Kidney capillary endothelial cell (primary cell): ENCODE measurements at places on chromosomes 13 and 19.
A peak's percentile ranks its signal among the peaks of the same experiment; 100 is the strongest.

DNA sequence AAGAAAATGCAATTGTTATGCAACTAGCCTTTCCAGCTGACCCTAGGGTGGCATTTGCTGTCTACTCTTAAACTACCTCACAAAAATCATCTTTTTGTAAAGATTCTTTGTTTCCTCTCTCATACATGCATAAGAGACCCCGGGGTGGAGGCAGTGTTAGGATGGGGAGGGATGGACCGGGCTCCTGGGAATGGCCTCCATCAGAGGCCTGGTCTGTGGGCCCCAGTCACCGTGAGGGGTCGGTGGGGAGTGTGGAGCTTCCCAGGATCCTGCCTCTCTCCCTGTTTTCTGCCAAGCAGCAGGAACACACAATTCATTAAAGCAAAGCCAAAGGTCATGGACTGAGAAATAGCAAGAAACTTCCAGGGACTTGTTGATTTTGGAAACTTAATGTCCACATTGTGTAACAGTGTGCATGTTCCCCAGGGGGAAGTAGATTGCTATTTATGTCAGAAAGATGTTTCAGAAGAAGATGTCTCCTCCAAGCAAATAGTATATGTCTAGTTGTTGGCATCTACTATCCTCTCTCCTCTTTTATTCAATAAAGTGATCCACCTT is 241.4 kb downstream of the ENOX1 start:
- no peak for DNase-seq

DNA sequence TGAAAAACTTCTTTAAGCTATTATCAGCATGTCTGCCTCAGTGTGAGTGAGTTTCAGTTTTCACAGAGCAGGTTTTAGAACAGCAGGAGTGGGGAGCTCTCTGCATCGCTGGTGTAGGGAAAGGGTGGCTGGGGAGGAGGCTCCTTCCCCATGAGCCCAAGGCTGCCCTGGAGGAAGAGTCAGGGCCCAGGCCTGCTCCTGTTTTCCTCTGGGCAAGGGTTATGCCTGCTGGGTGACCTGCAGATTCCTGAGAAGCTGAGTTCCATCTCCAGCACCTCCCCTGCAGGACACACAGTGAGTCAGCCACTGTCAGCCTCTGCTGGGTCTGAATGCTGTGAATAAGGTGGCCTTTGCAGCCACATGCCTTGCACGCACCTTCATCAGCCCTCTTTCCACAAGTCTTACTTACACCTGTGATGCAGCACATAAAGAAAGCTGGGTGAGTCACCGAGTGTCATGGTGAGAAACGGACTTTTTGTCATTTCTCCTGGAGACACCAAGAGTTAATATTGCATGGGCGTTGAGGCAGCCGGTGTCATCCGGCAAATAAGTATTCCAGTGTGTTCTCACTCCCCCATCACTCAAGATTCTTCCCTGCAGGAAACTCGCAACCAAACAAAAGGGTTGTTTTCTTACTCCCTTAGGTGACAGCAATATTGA is 186.4 kb upstream of the KL start:
- DNase-seq = peak; percentile 33

- DNase-seq = no peak
Measured at GRCh38 chr13:100541897-100542825, 46.4 kb downstream of the GGACT start.

- no peak for DNase-seq
Measured at GRCh38 chr19:36972571-36972970, 56.4 kb downstream of the ZNF568 start.

DNA sequence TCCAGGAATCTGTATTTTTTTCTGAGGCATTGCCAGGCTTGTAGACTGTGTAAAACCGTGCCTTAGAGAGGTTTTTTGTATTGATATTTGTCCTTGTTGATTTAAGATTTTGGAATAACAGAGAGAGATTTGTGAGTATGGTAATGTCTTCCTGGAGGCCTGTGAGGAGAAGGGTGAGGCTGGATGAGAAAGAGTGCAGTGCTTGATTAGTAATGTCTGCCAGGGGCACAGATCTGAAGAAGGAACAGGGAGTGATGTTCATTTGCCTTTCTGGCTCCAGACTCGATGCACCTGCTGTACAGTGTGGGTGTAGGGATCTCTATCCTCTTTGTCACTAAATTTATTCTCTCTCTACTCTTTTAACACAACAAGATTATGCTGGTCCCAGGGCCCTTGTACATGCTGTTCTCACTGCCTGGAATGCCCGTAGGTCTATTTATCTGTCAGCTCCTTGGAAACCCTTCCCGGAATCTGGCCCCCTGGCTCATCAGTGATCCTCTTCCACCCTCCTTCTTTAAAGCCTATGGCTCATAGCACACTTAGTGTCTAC is 4.2 kb downstream of the FIZ1 start:
- no peak for DNase-seq

DNA sequence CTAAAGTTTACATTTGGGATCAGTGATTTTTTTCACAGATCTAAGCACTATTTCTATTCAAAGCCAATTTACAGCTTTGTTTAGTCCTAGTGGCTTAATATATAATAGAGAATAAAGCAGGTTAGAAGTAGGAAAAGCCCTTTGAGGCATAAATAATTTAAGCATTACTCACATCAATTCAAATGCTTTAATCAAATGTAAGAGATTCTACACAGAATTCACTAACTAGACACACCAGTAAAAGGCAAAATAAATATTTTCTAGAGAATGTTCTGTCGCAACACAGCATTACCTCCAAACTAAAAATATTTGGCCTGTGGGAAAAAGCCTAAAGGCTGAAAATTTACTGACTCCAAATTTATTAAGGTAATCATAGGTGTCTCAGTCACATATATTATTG is 31.3 kb downstream of the KCTD12 start:
- no peak for DNase-seq

- DNase-seq = peak; percentile 61
Measured at GRCh38 chr19:47707135-47707925, 5.9 kb upstream of the EHD2 start.

GRCh38 chr13:113971471-113972231 is 2.2 kb downstream of the C13orf46 start:
- DNase-seq = no peak

DNA sequence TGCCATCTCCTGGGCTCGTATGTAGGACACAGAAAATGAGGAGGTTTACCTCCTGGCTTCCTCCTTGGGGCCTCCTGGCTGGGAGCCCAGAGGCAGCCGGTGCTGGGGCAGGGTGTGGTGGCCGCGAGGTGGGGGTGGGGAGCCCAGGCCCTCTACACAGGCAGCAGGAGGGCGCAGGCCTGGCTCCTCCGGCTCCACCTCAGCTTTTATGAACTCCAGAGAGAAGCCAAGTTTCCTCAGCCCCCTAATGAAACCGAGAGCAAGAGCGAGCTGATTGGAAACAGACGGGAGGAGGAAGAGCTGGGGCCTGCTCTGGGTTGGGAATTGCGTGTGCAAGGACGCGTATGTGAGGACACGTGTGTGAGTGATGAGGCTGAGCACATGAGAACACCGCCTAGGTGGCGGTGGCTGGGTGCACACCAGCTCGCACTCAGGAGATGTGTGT is 23.1 kb downstream of the LYL1 start:
- no peak for DNase-seq

DNA sequence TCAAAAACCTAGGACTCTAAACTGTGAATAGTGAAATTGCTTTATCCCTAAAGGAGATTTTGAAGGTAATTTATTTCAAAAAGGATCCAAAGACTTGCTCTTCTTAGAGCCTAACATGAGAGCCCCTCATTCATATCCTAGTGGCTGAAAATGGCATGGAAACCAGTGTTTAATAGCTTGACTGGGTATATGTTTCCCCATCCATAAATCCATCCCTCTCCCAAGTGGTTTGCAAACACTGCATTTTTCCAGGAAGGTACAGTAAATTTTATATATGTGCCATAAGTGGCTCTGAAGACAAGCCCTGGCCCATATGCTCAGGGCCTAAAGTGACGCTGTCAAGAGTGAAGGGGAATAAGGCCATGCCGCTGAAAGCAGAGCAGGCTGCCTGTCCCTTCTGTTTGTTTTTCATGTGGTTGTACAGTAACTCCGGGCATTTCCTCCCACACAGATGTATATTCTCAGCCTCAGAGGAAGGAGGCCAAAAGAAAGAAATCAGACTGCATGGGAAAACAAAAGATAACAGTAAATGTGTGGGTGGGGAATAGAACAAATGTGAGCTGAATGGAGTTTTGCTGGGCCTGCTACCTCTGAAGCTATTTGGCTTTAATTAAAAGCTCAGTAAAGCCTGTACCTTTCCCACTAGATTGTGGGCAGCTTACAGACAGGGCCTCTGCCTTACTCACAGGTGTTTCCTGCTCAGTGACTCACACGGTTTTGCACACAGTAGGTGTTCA is 181.9 kb downstream of the PCDH9 start:
- DNase-seq = no peak

DNA sequence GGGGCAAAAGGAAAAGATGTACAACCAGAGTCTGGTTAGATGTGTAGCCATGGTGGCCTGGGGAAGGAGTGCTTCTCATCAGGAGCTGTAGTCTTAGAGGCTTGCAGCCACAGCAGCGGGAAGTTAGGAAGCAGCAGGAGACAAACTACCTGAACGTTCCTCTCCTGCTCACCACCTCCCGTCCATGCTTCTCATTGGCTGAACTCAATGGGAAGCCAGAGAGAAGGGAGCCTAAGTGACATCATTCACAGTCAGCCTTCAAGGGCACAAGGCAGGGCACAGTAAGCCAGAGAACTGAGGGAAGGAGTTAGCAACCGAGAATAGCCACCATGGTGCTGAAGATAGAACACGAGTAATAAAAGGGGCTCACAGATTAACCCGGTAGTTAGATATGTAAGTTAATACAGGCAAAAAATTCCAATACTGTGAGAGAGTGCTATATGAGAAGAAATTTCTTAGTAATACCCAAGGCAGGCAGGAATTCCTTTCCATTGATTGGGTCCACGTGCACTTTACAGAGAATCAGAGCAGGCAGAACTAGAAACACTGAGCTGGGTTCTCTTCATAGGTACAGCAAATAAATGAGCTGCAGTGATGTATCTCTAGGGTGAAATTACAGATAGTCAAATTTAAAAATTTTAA is 391.5 kb upstream of the DACH1 start:
- DNase-seq = no peak

DNA sequence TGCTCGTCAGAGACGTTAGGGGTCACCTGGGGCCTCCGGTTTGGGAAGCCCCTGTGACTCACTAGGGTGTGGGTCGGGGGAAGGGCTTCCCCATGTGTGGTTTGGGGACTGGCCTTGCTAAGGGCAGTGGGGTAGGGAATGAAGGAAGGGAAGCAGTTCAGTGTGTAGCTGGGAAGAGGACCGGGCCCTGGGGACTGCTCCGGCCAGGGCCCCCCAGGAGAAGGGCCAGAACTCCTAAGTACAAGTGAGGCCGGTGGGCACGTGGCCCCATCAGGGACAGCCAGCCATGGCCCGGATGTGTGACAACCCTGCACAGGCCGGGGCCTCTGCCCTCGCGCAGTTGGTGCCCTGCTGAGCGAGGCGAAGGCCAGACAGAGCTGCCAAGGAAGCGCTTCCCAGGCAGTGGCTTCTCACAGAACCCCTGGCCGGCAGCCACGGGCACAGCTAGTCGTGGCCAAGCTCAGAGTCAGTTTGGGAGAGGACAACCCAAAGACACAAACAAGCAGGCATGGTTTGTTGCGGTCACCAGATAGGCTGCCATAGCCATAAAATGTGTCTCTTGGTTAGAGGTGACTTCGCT is 25.7 kb downstream of the TEX29 start:
- no peak for DNase-seq

DNA sequence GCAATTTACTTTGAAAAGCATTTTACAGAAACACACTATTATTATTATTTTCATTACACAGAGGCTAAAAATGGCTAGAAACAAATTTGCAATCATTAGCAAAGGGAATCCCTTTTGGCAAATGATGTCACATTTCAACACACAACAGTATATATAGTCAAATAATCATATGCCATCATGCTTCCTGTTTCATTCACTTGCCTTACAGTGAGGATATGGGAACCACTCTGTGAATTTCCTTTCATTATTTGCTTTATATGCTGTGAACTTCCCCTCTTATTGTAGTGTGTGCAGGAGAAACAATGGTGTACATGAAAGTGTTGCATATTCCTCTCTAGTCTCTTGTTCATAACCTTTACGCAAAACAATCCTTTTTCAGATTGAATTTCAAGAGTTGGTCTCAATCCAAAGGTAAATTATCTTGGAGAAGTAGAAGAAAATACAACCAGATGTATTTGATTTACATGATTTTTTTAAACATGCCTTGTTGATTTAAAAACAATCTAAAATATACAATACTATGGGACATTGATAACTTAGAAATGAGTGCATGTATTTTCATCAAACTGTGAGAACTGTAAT is 657.3 kb downstream of the EFNB2 start:
- DNase-seq = peak; percentile 57

DNA sequence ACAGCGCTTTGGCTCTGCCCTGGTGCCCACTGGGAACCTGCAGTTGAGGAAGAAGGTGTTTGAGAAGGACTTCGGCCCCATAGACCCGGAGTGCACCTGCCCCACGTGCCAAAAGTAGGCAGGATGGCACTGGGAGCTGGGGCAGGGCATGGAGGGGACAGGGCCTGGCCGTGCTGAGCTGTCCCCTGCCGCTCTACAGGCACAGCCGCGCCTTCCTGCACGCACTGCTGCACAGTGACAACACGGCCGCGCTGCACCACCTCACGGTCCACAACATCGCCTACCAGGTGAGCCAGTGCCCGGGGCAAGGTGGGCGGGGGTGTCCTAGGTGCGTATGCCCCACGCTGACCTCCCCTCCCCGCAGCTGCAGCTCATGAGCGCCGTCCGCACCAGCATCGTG is 5.1 kb upstream of the DNM2 start:
- DNase-seq = no peak

DNA sequence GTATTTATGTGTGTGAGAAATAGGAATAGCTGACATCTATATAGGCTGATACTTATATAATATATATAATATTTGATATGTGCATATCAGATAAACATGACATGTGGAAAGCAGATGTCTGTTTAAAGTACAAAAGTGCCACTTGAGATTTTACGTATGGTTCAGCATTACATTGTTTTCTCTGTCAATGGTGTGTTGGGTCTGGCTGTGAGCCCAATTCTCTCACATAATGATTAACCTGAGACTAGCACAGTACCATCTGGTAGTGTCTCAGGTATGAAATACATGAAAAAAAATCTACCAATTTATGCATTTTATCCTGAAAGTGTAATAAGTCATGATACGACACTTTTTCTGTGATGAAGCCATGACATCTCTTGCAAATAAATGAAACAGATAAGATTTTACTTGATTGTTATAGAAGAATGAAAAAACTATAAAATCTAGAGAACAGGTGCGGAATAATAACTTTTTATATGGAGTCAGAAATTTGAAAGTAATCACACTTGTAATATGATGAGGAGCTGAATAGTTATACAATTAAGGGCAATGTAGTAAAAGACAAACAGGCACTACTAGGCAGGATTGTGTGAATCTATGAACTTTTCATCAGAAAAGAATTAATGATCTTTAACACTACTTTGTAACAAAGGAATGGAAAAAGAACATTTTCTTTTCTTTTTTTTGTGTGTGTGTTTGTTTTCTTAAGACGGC is 1405.0 kb downstream of the OLFM4 start:
- DNase-seq = no peak
